ENCODE measurements at places on chromosomes 1 and 21.
A peak's percentile ranks its signal among the peaks of the same experiment; 100 is the strongest.

DNA sequence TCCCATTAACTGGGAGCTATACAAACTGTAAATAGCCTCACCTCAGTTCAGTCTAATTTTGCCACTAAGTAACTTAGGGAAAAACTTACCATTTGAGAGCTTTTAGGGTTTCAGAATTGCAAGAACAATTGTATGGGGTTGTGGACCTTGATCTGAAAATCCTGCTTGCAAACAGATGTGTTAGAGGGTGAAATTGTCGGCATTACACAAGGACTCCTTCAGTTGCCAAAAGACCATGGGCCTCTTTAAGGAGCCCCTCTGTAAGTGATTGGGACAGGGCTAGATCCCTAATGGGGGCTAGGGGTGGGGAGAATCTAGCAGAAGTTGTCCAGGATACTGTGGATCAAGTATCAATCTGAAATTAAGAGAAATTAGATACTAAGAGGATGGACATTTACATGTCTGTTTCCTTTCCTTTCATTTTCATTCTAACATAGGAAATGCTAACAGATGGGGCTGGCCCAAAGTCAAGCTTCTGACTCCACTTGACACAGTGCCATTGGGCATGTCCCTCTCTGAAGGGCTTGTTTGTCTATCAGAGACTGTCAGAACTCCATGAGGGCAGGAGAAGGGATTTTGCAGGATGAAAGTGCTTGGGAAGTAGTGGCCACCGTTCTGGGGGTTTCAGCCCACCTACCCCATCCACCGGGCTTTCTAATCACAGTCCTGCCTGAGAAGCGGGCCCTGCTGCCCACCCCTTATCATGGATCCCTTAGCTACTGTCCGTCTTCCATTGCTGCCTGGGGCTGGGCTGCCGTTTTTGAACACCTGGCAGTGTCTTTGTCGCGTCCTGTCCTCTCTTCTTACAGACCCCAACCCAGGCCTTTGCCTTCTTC, 54.7 kb downstream of the STUM start:
- DNase-seq: peak; percentile 70

DNA sequence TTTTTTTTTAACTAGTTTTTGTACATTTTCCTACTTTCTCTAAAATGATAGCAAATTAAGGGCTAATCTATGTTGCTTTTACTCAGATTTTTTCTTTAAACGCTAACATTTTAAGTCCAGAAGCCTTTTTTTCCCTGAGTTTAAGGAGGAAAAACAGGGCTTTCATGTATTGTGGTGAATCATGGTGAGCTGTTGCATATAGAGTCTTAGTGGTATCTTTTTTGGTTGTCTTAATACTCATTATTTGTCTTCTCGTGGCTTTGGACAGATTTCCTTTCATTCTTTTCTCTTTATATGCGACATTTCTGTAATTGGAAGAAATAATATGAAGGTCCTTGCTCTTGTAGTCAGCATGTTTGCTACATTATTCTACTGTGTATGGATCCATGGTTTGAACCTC, 1015.6 kb downstream of the PLA2G4A start:
- DNase-seq: no peak

DNA sequence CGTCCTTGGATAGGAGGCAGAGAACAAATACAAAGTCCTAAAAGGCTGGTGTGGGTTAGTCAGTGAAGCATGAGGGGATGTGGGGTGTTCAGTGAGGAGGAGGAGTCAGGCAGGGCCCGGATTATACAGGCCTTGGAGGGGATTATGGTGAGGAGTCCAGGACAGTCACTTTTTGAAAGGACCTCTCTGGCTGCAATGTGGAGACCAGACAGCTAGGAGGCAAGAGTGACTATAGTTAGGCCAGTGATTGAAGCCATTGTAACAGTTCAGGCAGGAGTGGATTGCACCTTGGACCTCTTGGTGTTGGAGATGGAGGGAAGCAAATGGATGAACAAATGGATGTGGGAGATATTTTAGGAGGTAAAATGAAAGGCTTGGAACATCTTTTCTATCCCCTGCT, 115.8 kb downstream of the C1orf94 start:
- no peak for DNase-seq

DNA sequence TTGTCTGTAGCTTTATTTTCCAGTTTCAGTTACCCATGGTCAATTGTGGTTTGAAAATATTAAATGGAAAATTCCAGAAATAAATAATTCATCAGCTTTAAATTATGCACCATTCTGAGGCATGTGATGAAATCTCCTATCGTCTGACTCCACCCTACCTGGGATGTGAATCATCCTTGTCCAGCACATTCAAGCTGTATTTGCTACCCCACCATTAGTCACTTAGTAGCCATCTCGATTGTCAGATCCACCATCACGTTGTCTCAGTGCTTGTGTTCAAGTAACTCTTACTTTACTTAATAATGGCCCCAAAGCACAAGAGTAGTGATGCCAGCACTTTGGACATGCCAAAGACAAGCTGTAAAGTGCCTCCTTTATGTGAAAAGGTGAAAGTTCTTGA, 4.0 kb downstream of the STPG1 start:
- peak; percentile 50 for DNase-seq

- DNase-seq: no peak
Measured at GRCh38 chr1:118826669-118827068, 161.5 kb downstream of the TBX15 start.
